ENCODE measurements at places on chromosomes 3 and 15.

- DNase-seq = peak; percentile 18
These were observed 137.1 kb upstream of the WNT5A start for GRCh38 chr3:55624238-55624637.

DNA sequence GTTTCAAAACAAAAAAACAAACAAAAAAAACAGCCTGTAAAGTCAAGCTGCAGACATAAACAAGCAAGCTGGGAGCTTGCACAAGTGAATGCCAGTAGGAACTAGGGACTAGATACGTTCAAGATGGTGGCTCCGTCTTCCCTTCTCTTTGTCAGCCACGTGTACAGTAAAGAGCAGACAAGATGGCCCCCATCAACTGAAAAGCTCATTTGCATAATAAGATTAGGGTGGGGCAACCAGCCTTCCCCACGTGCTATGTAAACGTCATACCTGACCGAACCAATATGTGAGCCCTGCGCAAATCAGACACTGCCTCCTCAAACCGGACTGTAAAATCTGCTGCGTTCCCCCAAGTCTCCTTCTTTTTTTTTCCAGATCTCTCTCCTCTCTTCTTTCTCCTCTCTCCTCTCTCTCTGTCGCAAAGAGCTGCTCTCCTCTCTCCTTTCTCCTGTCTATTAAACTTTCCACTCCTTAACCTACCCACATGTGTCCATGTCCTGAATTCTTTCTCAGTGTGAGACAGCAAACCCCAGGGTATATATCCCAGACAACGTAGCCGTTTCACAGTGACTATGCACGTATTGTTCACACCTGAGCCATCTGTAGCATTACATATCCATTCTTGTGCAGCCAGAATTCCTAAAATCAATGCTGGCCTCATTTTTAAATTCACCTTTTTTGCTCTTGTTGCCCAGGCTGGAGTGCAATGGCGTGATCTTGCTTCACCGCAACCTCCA lies 31.2 kb upstream of the FXR1 start:
- no peak for DNase-seq

DNA sequence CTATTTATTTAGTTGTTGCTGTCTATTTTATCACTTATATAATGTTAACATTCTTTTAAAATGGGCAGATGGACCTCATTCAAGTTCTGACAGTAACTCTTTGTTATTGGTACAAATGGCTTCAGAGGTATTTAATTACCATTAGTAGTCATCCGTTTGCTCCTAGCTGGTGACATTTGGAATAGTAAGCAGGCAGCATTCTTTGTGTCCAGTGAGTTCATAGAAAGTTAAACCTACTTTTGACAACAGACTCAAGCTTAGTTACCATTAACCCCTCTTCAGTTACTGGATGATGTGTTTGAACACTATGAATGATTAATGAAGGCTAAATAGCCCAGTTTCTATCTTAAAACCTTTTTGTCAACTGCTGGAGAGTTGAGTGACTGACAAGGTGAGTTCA lies 500.7 kb upstream of the ATP11B start:
- DNase-seq = no peak

GRCh38 chr3:79018265-79018664 lies 749.5 kb downstream of the ROBO1 start:
- DNase-seq = no peak

GRCh38 chr3:190848870-190849269 lies 13.6 kb downstream of the GMNC start:
- no peak for DNase-seq

DNA sequence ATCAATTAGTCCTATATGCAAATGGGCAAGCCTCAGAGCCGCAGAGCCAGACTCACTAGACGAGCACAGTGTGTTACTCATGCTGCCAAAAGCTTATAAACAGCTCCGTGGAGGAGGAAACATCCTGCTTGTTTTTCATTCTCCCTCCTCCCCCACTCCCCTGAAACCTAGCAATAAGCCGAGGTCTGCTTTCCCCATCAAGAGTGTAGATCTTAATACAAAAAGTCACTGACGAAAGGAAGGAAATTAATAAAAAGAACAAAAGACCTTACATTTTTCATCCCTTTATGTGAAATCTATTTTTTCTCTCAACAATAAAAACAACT lies 88.5 kb downstream of the XXYLT1 start:
- peak; percentile 33 for DNase-seq

GRCh38 chr3:7025581-7026300 lies 164.8 kb downstream of the GRM7 start:
- DNase-seq = no peak

- DNase-seq = no peak
These were observed 36.9 kb downstream of the NTRK3 start for GRCh38 chr15:88219623-88220022.

DNA sequence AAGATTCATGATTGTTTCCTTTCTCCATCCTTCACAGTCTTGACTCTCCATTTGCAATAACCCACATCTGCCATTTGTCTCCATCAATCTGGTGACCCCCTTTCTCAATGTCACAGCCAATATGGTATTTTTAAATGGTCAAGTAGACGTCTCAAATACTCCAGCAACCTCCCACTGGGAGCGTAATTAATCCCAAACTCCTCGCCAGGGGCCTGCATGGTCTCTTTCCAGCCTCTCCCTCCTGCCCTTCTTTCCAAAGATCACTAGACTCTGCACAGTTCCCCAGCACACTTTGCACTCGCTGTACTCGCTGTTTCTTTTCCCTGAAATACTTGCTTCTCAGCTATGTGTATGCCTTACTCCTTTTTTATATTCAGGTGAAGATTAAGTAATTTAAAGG lies 115.3 kb downstream of the PLCH1 start:
- no peak for DNase-seq
